ENCODE measurements at places on chromosomes 4 and X. TPM values are rescaled to one million over a fixed set of nuclear protein-coding genes. Genes with fewer than 3 reads are reported as not detected.

SMIM10 gene
- 0.19 TPM for total RNA-seq

- no peak overlapping the region for H3K27ac ChIP-seq
- no peak overlapping the region for H3K4me3 ChIP-seq
- H3K4me1 ChIP-seq, result no peaks in the 10 kb centered on the region
- DNase-seq, result no peak
These were observed 615.4 kb upstream of the GALNT7 start for GRCh38 chr4:172553216-172553615.

DNA sequence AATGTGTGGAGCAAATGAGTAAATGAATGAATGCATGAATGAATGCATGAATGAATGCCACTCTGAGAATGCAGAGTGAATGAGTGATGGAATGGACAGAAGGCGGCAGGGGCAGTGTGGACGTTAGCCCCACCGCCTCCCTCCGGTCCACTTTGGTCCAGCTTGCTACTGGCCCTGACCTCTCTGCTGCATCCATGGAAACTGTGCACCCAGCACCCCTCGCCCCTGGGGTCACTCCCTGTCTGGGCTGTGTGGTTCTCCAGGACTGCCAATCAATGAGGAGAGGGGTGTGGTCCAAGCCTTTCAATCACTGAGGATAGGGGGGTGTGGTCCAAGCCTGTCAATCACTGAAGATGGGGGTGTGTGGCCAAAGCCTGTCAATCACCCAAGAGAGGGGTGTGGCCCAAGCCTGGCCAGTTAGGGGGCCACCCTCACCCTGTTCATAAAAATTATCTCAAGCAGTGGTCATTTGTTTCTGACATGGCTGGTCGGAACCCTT, 39.2 kb upstream of the ASMTL start:
- peak; percentile 82 for DNase-seq
- H3K27ac ChIP-seq, result peak overlapping the region; percentile 59
- H3K4me3 ChIP-seq, result no peak overlapping the region
- peaks cover 18% of the 10 kb centered on the region for H3K4me1 ChIP-seq

- DNase-seq, result peak; percentile 14
- peaks cover 2% of the 10 kb centered on the region for H3K4me1 ChIP-seq
These were observed 448.1 kb upstream of the RASGEF1B start for GRCh38 chr4:81919810-81920209.

- H3K36me3 ChIP-seq, result no peaks in the 10 kb centered on the region
- no peak for DNase-seq
- no peaks in the 10 kb centered on the region for H3K4me1 ChIP-seq
These were observed 51.3 kb upstream of the SPRY1 start for GRCh38 chr4:123345137-123345934.

- H3K27me3 ChIP-seq, result no peaks in the 10 kb centered on the region
- DNase-seq, result no peak
- no peak overlapping the region for H3K27ac ChIP-seq
- no peaks in the 10 kb centered on the region for H3K36me3 ChIP-seq
- no peak overlapping the region for H3K4me3 ChIP-seq
These were observed 477.6 kb downstream of the PACRGL start for GRCh38 chr4:21177871-21178270.

- no peak overlapping the region for H3K27ac ChIP-seq
- DNase-seq, result peak; percentile 65
- no peak overlapping the region for H3K4me3 ChIP-seq
- H3K4me1 ChIP-seq, result peaks cover 3% of the 10 kb centered on the region
- H3K36me3 ChIP-seq, result no peaks in the 10 kb centered on the region
These were observed 35.3 kb downstream of the FRMD7 start for GRCh38 chrX:132092439-132093065.

GRCh38 chr4:4859799-4860599, 534 bp downstream of the MSX1 start:
- H3K4me3 ChIP-seq, result peak overlapping the region; percentile 60
- peaks cover 36% of the 10 kb centered on the region for H3K4me1 ChIP-seq
- peaks cover 4% of the 10 kb centered on the region for H3K36me3 ChIP-seq
- no peak overlapping the region for H3K27ac ChIP-seq
- DNase-seq, result no peak

DNA sequence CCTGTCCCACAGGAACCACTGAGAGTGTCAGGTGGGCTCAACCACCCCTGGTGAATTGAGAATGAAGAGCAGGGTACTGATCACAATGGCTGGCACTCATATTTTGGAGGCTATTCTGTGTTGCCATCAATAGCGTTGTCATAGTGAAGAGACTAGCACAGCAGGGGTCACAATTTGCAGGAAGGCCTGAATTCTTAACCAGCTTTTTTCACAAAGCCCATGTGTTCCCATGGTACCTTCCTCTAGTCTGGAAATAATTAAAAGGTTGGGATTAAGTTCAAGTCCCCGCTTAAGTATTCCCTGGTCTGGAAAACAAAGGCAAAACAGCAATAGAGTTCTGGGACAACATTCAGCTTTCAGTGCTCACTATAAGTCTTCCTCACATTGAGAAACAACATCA, 1051.7 kb downstream of the C4orf33 start:
- no peak overlapping the region for H3K27ac ChIP-seq
- H3K36me3 ChIP-seq, result no peaks in the 10 kb centered on the region
- no peak for DNase-seq
- no peaks in the 10 kb centered on the region for H3K27me3 ChIP-seq
- H3K4me3 ChIP-seq, result no peak overlapping the region
- no peaks in the 10 kb centered on the region for H3K4me1 ChIP-seq

DNA sequence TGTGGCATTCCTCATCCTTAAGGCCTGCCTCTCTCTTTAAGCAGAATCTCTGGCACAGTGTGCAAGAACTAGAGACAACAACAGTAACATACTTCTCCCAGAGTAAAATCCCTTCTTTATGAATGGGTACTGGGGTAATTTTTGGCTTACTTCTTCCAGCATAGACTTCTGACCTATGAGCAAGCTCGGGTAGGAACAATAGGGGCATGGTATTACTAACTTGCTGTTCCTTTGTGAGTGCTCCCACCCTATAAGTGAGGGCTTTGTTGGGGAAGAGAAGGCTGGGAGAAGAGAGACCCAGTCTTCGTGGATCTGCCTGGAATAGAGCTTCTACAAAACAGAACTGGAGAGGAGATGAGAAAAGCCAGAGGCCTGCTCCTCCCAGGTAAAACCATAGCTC, 30.2 kb downstream of the CLDN2 start:
- H3K27ac ChIP-seq, result no peak overlapping the region
- peaks cover 3% of the 10 kb centered on the region for H3K36me3 ChIP-seq
- H3K4me1 ChIP-seq, result no peaks in the 10 kb centered on the region

DNA sequence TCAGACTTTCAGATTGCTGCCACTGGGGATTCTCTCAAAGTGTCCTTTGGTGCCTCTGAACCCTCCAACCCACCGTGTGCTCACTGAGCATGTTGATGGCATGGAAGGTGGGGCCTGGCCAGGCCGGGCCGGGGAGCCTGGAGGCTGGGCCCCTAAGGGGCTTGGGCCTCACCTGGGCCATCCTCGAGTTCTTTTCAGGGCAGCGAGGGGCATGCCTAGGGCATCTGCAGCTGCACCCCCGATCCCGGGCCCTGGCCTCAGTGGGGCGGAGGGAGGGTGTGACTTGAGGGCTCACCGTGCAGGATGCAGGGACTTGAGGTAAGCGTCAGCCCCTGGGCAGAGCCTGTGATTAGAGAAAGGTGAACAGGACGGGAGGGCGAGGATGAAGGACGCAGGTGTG, 1.6 kb upstream of the SH3TC1 start:
- DNase-seq, result no peak
- no peaks in the 10 kb centered on the region for H3K36me3 ChIP-seq
- H3K4me1 ChIP-seq, result peaks cover 35% of the 10 kb centered on the region
- no peak overlapping the region for H3K4me3 ChIP-seq

GRCh38 chrX:31271615-31272471, 200.0 kb upstream of the FTHL17 start:
- H3K27ac ChIP-seq, result no peak overlapping the region
- peaks cover 4% of the 10 kb centered on the region for H3K27me3 ChIP-seq
- no peaks in the 10 kb centered on the region for H3K36me3 ChIP-seq

DNA sequence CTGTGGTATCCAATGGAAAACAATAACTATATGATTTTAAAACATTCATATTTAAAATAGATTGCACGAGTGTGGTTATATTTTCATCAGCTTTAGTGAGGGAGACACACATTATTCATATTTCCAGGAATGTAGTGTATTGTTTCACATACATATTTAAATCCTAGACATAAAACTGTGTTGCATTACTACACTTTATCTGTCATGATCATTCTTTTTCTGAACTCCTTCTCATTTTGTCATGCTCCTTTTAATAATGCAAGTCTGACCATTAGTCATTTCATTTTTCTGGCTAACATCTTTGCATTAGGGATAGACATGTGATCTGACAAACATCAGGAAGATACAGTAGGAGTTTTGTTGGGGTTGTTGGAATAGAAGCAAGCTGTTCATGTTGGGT, 1382.7 kb downstream of the PCDH7 start:
- no peak for DNase-seq
- H3K27me3 ChIP-seq, result no peaks in the 10 kb centered on the region
- H3K4me1 ChIP-seq, result no peaks in the 10 kb centered on the region
- no peaks in the 10 kb centered on the region for H3K36me3 ChIP-seq
- no peak overlapping the region for H3K27ac ChIP-seq

Measured in activated CD4-positive, alpha-beta memory T cell treated with anti-CD3 and anti-CD28 coated beads for 36 hours (primary cell).